SW 1271 (cell line): ENCODE measurements at places on chromosomes 2 and 18.

DNA sequence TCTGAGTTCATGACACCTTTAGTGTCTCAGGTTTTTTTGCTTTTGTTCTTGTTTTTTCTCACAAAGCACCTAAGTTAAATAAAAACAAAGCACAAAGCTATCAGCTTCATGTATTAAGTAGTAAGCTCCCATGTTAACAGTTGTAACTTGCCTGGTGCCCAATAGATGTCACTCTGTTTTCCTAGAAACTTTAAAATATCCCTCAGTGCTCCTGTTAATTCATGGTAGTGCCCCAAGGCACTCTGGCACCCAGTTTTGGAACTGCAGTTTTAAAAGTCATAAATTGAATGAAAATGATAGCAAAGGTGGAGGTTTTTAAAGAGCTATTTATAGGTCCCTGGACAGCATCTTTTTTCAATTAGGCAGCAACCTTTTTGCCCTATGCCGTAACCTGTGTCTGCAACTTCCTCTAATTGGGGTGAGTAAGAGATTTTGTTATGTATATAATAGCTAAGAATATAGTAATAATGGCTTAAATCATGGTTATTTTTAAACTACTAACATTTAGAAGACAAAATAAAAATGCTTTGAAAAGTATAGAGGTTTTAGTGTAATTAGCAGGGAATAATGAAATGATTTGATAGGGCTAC lies 555.0 kb upstream of the TMEFF2 start:
- peak; percentile 36 for DNase-seq

DNA sequence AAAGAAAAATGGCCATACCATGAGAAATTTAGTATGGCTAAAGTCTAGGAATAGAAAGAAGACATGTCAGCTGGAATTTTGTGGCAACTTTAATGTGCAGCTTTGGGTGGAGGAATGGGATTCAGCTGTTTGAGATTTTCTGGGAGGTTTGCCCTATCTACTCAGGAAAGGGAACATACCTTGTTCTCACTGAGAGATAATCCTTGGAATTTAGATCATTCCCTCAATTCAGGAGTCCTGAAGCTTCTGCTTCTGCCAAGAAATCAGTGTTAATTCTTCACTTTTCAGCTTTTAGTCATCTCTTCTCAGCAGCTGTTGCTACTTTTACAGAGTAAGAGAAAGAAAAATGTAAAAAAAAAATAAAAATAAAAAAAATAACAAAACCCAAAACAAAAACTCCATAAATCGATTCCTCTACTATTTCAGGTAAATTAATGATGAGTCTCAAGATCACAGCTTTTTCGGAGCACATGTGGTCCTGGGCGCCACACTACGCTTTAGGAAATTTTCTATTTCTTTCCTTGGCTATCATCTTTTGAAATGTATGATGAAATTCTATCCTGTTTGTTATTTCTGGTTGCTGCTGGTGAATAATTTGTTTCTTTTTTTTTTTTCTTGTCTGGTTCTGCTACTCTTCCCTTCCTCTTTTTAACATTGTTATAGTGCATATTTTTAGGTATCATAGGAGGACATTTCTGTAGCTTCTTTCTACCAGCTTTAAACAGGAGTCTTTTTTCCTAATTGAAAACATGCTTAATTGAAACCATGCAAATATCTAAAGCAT lies 18.9 kb upstream of the BAZ2B start:
- DNase-seq = no peak

DNA sequence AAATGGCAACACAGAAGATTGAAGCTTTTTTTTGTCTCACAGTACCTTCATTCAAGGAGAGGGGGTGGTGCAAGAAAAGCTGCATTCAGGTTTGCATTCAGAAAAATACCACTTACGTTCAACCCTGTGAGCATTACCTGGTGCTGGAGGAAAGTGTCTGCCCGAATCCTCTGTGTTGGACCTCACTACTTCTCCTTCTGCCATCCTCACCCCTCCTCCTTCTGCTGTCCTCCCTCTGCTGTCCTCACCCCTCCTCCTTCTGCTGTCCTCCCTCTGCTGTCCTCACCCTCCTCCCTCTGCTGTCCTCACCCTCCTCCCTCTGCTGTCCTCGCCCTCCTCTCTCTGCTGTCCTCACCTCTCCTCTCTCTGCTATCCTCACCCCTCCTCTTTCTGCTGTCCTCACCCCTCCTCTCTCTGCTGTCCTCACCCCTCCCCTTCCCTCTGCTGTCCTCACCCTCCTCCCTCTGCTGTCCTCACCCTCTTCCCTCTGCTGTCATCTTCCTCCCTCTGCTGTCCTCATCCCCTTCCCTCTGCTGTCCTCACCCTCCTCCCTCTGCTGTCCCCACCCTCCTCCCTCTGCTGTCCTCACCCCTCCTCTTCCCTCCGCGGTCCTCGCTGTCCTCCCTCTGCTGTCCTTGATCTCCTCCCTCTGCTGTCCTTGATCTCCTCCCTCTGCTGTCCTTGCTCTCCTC lies 11.3 kb downstream of the GAD1 start:
- DNase-seq = no peak

DNA sequence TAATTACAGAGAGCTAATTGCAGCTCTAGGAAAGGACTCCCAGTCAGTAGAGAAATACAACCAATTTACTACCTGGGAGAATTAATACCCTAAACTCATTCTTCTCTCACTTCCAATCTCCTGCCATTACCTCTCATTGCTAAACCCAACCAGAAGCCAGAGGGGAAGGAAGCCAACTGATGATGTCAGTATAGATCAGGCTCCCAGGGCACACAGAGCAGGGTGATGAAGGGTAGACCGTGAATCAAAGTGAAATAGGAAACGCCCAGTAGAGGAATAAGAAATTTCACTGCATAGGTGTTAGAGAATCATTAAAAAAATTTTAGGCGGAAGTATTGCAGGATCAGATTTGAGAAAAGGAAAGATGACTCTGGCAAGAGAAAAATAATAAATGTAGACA lies 456.8 kb upstream of the NXPH2 start:
- DNase-seq = no peak

GRCh38 chr18:28284132-28284531 lies 107.2 kb upstream of the CDH2 start:
- no peak for DNase-seq

DNA sequence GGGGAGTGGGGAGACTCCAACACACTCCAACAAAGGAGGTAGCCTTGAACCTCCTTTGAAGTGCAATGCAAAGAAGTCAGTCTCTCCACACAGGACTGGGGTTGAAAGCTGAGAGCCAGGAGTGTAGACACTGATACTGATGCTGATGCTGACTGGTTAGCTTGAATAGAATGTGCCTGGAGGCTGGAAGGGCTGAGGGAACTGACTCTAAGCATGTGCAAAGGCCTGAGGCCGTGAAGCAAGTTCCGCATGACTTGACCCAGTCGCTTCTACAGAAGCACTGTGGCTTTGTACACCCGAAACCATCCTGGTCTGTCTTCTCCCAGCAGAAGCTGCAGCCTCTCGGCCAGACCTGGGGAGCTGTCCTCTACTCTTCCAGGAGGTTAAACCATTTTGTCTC lies 10.4 kb downstream of the FOXI3 start:
- DNase-seq = no peak

- DNase-seq = no peak
Observed at GRCh38 chr18:58748899-58749595, 77.8 kb downstream of the MALT1 start.

- no peak for DNase-seq
Observed at GRCh38 chr18:48481092-48481491, 57.7 kb upstream of the CTIF start.

DNA sequence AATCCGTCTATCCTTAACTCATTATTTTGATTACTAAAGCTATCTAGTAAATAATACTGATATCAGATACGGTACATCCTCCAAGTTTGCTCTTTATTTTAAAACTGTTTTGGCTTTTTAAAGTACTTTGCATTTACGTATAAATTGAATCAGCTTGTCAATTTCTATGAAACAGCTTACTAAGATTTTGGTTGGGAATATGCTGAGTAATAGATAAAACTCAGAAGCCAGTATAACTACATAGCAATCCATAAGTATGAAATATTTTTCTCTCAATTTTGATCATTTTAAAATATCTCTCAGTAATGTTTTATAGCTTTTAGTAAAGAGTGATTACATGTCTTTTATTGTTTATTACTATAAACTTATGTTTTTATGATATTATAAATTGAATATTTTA lies 116.2 kb upstream of the SOX11 start:
- no peak for DNase-seq
